ENCODE measurements at places on chromosomes 1 and 21.

DNA sequence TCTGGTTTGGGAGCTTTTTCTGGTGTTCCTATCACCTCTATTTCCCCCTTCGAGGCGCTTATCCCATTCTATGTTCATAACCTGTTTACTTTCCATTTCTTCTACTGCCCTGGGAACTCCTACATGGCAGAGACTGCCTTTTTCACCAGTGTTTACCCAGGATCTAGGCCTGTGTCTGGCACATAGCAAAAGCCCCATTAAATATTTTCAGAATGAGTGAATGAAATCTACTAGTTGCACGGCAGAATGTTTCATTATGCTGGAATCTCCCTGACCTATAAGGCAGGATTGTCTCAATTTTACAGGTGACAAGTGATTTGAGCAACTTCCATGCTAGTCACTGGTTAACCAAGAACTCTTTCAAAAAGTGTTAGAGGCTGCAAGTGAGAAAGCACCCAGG, 70.1 kb downstream of the PGM1 start:
- DNase-seq = no peak

- no peak for DNase-seq
Measured at GRCh38 chr1:147750618-147751217, 9.7 kb downstream of the GJA5 start.

- no peak for DNase-seq
Measured at GRCh38 chr1:12232221-12232620, 2.4 kb downstream of the VPS13D start.

DNA sequence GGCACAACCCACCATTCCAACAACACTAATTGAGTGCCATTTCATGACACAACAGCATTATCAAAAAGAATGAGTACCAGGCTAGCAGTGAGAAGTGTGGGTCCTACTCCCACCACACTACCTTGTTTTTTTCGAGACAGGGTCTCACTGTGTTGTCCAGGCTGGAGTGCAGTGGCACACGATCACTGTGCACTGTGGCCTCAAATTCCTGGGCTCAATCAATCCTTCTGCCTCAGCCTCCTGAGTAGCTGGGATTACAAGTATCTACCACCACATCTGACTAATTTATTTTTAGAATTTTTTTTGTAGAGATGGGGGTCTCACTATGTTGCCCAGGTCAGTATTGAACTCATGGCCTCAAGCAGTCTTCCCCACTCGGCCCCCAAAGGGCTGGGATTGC, 30.7 kb downstream of the CD247 start:
- no peak for DNase-seq

GRCh38 chr1:25867210-25867991, 8.1 kb downstream of the PAQR7 start:
- no peak for DNase-seq

- no peak for DNase-seq
Measured at GRCh38 chr1:192872010-192872409, 63.2 kb downstream of the RGS2 start.

DNA sequence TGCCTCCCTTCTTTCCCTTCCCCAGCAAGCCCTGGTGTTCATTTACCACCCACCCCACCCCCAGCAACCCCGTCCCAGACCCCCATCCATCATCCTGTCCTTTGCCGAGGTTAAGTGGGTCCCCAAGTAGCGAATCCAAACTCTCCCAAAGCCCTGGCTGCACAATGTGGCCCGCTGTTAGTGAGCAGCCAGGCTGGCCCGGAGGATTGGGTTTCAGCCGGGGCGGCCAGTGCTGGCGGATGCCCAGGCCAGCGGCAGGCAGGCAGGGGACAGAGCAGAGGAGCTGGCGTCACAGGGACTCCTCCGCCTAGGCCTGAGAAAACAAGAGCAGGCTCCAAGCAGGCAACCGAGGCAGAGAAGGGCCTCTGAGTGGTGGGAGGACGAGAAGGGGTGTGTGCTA, 61.4 kb downstream of the EPHB2 start:
- DNase-seq = no peak

DNA sequence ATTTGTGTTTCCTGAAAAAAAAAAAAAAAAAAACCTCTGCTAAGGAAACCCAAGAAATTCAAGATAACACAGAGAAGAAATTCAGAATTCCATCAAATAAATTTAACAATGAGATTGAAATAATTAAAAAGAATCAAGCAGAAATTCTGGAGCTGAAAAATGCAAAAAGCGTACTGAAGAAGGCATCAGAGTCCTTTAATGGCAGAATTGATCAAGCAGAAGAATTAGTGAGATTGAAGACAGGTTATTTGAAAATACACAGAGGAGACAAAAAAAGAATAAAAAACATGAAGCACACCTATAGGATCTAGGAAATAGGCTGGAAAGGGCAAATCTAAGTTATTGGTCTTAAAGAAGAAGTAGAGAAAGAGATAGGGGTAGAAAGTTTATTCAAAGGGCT, 38.2 kb downstream of the NME7 start:
- no peak for DNase-seq

DNA sequence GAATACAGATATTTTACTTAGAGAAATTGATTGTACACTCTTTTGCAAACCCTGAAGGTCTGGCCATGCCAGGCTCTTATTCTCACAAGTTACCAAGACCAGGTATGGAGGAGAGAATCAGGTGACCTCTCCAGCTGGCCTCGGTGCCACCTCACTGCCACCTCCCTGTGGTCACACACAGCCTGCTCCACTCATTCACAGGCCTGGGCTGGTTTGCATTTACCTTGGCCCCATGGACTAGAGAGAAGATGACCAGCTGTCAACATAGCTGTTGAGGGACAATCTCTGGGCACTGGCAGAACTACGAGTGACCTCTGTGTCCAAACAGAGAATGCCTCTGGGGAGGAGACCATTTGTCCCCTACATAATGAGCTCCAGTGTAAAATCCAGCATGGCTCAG, 291.2 kb upstream of the RUNX1 start:
- DNase-seq = no peak

DNA sequence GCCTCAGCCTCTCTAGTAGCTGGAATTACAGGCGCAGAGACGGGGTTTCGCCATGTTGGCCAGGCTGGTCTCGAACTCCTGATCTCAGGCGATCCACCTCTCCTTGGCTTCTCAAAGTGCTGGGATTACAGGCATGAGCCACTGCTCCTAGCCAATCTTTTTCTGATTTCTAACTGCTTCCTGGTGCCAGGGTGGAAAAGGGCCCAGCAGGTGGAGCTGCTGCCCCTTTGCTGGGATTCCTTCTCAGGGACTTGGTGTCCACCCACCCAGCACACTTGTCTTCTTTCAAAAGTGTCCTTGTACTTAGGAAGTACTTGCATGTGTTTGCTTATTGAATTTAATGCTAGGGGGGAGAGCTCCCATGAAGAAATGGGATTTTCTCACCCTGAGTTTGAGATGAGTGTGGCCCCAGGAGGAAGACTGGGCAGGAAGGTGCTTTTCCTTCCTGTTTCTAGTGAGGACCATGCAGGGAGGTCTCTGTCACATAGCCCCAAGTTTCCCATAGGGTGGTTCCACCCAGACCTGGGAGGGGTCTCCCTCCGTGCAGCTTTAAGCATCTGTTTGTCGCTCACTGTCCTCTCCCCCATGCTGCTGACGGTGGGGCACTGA, 14.2 kb downstream of the UTP11 start:
- DNase-seq = no peak

DNA sequence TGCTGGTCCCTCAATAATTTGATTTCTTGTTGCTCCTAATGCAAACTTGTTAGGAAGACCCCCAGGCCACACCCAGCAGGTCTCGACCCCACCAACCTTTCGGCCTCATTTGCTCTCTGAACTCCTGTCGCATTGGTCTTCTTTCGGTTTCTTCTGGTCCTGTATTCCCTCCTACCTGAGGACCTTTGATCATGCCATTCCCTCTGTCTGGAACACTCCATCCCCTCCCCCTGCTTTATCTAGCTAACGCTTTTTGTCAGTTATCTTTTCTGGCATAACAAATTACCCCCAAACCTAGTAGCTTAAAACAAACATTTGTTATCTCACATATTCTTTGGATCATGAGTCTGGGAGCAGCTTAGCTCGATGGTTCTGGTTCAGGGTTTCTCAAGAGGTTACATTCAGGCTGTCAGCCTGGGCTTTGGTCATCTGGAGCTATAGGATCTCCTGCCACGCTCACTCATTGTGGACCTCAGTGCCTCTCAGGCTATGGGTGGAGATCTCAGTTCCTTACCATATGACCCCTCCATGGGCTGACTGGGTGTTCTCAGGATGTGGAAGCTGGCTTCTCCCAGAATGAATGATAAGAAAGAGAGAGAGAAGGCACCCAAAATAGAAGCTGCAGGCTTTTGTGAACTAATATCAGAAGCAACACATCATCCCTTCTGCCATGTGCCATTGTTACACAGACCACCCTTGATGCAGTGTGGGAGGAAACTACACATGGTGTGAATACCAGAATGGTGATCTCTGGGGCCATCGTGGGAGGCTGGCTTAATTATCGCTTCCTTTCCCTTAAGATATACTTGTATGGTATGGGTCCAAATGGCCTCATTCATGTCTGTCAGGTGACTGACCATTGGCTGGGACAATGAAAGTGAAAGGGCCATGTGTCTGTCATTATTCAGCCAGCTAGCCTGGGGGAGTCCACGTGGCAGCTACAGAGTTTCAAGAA, 29.1 kb upstream of the BCAR3 start:
- no peak for DNase-seq

GRCh38 chr1:21266119-21266774, 24.0 kb downstream of the ECE1 start:
- DNase-seq = no peak

- DNase-seq = peak; percentile 40
Measured at GRCh38 chr1:24932284-24932683, 2.2 kb upstream of the RUNX3 start.

DNA sequence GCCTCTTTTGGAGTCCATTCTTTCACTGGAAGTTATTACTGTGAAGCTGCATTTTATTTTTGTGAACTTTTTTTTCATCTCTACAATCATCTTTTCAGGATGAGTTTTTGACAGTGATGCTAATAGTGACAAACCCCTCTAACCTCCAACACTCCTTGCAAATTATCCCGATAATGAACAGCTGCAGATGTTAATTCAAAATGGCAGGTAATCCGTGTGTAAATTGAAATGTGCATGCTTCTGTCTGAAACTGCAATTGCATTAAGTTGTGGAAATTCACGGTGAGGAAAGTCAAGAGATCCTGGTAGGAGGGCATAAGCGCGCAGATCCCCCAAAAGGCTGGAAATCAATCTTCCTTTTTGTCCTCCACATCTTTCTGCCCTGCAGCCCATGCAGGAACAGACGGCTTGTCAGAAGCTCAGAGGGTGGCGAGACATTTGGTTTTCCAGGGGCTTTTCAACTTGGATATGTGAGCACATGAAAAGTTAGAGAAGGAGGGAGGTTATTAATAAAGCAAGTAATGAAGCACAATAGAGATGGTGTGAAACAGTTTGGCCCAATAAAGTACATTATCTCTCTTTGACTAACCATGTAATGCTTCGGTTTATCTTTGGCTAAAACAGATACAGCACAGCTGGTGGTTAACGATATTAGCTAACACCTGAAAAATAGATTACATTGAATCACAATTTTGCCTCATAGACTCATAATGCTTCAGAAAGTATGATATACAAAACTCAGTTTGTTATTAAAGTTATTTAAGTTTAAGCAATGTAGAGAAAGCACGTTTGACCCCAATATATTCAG, 143.5 kb upstream of the COA6 start:
- no peak for DNase-seq

DNA sequence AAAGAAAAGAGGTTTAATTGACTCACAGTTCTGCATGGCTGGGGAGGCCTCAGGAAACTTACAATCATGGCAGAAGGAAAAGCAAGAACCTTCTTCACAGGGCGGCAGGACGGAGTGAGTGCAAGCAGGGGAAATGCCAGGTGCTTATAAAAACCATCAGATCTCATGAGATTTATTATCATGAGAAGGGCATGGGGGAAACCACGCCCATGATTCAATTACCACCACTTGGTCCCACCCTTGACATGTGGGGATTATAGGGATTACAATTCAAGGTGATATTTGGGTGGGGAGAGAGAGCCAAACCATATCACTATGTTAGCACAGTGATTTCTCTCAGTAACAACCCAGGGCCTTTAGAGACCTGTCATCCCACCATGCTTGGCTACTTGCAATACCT, 39.9 kb downstream of the LRRN2 start:
- DNase-seq = no peak

GRCh38 chr1:62234688-62235087, 40.0 kb downstream of the L1TD1 start:
- DNase-seq = no peak

DNA sequence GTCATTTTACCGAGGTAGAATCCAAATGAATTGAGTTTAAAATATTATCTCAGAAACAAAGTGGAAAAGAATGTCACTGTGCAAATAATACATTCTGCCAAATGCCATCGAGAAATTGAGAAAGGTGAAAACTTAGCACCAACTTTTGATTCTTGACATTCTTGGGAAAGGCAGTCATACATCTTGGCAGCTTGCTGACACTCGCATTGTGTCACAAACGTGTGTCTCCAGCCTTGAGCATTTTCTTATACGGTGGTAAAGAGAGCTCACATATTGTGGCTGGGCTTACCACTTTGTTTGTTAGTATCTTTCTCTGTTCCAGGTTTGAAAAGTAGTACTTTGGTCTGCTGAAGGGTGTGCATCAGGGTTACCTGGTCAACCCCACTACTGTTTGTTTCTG, 1456.1 kb downstream of the BRINP3 start:
- DNase-seq = no peak

GRCh38 chr1:111085676-111086075, 54.2 kb downstream of the DRAM2 start:
- no peak for DNase-seq

DNA sequence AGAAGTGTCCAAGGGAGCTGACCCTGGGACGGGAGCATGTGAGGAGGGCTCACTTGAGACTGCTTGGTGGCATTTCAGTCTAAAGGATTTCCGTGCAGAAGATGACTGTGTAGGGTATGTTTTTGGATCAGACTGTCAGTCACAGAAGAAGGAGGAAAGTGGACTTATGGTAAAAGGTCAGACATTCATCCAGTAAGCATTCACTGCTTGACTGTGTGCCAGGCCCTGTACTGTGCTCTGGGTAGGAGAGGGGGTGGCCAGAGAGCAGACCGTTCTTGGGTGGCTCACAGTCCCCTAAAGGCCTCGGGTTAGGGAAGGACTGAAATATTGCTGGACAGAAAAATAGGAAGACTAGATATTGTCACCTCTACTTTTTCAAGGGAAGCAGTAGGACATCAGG, 2.1 kb upstream of the SERINC2 start:
- no peak for DNase-seq

DNA sequence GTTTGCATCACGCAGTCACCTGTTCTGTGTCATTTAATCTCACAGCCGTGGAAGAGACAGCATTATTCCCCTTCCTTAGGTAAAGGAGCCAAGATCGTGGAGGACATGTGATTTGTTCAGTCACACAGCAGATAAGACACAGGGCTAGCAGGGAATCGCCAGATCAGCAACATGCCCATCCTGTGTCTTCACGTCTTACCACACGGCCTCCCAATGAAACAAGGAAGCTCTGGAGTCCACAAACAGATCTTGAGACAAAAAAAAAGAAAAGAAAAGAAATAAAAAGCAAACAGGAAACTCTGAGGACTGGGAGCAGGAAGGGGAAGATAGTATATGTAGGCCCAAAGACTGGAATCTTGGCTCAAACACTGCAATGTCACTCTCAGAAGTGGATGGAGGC, 155.3 kb downstream of the ADSS2 start:
- no peak for DNase-seq

- no peak for DNase-seq
Measured at GRCh38 chr21:16037421-16037955, 307.7 kb downstream of the USP25 start.

GRCh38 chr1:234558330-234558836, 51.6 kb downstream of the IRF2BP2 start:
- no peak for DNase-seq

Measured in activated CD4-positive, alpha-beta T cell treated with anti-CD3 and anti-CD28 coated beads, Interleukin-2, amount 50 U/mL, for 24 hours (primary cell).